ENCODE measurements at places on chromosomes 2 and 18.

DNA sequence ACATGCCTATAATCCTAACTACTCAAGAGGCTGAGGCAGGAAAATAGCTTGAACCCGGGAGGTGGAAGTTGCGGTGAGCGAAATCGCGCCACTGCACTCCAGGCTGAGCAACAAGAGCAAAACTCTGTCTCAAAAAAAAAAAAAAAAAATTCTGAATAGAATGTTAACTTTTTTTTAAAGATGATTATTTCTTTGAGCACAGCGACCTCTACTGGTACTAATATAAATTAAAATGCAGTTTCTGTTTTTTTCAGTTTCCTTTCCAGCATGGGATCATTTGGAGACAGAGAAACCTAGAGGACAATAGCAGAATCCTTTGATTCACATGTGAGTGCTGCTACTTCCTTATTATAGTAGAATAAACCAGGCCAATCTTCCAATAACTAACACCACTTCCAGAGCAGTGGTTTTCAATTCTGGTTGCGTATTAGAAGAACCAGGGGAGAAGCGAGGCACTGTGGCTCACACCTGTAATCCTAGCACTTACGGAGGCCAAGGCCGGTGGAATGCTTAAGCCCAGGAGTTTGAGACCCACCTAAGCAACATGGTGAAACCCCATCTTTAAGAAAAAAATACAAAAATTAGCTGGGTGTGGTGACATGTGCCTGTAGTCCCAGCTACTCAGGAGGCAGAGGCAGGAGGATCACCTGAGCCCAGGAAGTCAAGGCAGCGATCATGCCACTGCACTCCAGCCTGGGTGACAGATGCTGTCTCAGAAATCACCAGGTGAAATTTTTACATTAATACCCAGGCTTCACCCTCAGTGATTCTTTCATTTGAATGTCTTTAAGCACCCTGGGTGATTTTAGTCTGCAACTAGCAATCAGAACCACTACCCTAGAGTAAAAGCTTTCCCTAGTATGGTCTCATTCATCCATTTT lies 10.1 kb downstream of the SRSF7 start:
- DNase-seq: no peak

DNA sequence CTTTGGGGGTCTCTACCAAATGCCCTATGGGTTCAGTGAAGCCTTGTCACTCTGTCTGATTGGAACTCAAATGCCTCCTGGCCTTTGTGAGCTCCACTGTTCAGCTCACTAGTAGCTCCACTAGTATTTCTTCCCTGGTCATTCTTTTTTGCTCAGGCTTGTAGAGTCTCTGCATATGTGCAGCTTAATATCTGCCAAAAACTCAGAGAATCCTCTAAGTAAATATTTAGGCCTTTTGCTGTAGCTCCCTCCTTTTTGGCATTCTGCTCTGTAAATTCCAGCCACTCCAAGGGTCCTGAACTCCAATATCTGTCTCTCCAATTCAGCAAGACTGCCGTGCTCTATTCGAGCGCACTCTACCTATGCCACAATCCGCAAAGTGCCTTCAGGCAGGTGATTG lies 146.5 kb downstream of the MAIP1 start:
- no peak for DNase-seq

DNA sequence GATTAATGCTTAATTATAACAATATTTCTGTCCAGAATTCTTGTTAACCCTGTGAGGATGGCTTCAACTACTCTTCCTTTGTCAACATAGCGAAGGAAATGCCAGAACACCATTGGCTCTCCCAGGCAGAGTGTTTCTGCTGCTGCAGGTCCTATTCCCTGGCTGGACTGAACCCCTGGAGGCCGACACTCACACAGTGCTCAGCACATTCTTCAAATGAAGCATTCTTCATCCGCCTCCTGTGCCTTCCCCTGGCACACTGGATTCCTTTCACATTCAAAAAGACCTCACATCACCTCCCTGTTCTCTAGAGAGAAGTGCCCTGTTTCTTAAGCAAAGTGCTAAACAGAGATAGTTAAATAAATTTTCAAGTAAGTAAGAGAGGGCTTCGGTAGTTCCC lies 187.3 kb upstream of the MSH6 start:
- DNase-seq: no peak

DNA sequence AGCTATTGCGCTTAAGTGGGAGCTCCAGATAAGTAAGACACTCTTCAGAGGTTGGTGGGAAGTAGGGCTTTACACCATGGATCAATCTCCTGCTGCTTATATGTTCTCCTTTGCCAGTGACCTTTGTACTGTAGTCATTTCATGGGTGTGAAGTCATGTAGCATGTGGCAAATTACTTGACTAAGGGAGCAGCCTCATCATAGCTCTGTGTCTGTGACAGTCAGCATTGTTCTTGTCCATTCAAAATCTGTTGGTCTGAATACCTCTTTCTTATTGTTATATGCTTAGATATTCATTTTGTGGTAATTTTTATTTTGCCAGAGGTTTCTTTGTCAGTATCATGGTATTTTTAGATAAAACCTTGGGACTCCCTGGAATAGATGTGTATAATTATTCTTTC lies 18.2 kb downstream of the SLC4A1AP start:
- DNase-seq: no peak

- no peak for DNase-seq
These were observed 185.8 kb downstream of the PDE11A start for GRCh38 chr2:177886824-177887223.

DNA sequence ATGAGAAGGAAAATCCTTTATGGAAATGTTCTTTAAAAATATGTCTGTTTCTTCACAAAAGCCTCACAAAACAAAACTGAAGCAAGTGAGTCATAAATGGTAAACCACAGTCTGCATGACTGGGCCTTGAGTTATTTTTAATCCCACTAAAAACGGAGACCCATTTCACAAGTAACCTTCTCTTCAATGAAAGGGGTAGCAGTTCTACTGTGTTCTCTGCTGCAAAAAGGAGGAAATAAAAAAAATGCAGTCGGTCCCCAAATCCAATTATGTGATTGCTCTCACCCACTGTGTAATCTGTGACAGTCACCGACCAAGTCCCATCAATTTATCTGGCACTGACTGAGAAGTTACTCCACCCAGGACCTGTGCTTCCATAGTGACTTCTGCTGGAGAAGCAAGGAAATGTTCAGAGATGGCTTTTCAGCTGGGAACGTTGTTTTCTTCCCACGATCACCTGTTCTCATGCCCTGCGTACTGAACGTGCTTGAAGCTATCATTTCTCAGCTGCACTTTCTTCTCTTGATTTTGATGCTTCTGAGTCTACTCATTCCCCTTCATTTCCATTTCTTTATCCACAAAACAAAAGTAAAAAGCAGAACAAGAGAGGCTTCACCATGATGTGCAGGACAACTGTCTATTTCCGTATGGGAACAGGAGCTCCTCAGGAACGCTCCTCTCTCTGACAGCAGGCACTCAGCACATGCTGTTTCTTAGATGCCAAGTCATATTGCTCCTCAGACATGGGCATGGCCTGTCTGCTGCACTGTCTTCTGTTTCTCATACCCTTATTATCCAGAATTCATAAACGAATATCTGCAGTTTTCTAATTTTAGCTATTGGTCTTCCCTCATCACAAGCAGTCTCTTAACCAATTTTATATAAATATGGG lies 80.0 kb upstream of the TMEM200C start:
- DNase-seq: no peak

- DNase-seq: no peak
These were observed 21.5 kb downstream of the SOS1 start for GRCh38 chr2:39099310-39099869.

DNA sequence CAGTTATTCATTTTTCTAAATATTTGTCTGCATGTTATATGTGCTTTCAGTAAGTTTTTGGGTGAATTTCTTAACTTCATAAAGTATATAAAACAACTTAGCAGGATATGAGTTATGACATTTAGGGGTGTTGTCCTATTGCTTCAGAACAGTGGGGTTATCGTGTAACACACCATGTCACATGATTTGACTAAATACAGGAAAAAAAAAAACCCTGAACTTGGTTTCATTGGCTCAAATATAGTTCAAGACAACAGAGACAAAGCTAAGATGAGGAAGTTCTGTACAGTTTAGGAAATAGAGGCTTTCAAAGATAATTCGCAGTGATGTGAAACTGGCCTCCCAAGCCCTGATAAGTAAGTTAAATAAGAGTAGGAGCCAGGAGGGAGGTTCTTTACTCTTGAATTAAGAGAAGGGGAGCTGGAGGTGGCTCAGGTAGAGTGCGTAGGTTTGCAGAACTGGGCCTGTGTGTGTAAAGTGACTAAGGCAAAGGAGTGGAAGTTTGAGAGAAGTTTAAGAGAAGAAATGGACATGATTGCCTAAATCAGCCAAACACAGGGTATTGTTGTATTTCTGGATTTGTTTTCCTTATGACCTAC lies 53.9 kb downstream of the LIMS1 start:
- DNase-seq: no peak

DNA sequence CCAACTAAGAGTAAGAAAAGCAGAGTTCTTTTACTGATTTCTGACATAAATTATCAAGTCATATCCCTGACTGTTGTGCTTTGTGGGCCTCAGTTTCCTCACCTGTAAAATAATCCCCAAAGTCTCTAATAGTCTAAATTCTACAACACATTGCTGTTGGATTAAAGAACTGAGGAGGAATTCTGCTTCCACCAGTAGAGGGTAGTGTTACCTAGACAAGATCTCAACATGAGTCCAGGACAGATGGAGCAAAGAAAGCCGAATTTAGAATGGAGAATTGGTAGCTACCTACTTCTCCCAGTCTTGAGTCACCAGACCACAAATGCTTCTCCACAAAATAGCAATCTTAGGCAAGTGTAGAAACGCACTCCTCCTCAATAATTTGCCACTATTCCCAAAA lies 462.5 kb upstream of the FSHR start:
- DNase-seq: no peak

GRCh38 chr18:77129150-77129551 lies 3.4 kb downstream of the MBP start:
- DNase-seq: no peak

GRCh38 chr18:68940754-68941153 lies 142.9 kb downstream of the CCDC102B start:
- no peak for DNase-seq

- DNase-seq: no peak
These were observed 37.5 kb downstream of the TCF4 start for GRCh38 chr18:55550471-55550870.

GRCh38 chr2:27730980-27731691 lies 40.4 kb upstream of the MRPL33 start:
- no peak for DNase-seq

DNA sequence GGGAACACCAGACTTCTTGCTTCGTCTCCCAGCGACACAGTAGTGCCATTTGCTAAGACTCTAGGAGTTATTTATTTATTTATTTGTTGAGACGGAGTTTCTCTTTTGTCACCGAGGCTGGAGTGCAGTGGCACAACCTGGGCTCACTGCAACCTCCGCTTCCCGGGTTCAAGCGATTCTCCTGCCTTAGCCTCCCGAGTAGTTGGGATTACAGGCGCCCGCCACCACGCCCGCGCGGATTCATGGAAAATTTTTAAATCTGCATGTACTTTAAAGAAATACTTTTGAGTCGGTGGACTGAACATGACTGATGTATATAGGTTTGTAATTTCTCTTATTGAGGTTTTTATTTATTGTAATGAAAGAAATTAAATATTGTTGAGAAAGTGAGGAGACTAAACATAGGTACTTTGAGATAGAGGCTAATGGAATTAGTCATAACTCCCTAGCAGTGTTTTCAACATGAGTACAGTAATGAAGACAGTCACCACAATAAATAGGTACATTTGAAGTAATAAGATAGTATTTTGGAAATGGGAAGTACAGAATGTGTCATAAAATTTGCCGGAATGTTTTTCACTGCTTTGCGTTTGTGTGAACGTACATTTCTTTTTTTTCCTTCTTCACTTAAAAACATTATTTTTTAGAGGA lies 983 bp downstream of the MTX2 start:
- no peak for DNase-seq

DNA sequence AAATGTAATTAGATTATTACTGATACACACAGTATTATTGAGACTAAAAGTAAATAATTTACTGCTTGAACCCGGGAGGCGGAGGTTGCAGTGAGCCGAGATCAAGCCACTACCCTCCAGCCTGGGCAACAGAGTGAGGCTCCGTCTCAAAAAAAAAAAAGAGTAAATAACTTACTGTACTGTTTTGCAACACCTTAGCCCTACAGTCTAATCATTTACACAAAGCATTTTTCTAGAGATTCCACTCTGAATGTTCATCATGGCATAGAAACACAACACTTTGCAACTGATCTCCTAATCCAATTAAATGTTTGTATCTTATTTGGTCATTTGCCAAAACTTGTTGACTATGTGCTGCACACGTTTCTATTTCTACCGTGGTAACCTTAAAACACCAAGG lies 23.4 kb upstream of the RMP24 start:
- no peak for DNase-seq

- no peak for DNase-seq
These were observed 159.7 kb downstream of the DOCK10 start for GRCh38 chr2:224882291-224883171.

DNA sequence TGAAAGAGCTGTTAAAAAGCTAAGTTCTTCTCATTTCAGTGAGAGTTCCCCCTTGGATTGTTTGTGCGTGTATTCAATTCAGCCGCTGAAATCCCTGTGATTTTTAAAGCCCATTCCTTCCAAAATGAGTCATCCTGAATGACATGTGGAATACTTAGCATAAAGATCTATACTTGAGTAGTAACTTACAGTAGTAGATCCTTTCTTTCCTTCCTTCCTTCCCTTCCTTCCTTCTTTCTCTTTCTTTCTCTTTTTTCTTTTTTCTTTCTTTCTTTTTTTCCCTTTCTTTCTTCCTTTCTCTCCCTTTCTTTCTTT lies 18.2 kb upstream of the SOX11 start:
- DNase-seq: no peak

DNA sequence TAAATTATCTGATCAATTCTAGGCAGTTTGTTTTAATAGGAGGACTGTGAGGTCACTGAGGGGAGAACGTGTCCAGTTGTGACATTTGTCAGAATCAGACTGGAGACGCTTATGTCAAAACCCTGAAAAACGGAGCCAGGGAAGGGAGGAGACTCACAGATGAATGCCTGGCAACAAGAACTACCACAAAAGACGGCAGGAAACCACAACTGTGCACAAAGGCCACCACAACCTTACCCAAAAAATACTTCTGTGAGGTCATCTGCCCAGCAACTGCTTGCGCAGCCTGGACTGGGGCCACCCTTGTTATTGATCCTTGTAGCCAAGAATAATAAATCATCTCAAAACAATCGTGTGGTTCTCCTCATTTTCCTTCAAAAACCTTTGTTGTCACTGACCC lies 173.0 kb upstream of the ALKAL2 start:
- DNase-seq: no peak

GRCh38 chr2:177543007-177543760 lies 150.6 kb downstream of the AGPS start:
- no peak for DNase-seq

DNA sequence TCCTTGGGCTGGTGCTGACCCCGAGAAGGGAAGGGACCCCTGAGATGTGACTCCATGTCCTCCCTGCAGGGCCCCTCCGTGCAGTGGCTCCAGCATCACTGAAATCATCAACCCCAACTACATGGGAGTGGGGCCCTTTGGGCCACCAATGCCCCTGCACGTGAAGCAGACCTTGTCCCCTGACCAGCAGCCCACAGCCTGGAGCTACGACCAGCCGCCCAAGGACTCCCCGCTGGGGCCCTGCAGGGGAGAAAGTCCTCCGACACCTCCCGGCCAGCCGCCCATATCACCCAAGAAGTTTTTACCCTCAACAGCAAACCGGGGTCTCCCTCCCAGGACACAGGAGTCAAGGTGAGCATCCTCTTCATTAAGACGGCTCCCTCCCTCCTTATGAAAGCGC lies 53.4 kb upstream of the ATG16L1 start:
- DNase-seq: no peak
